NCI-H69 (cell line): ENCODE measurements at places on chromosomes 7 and 10.

DNA sequence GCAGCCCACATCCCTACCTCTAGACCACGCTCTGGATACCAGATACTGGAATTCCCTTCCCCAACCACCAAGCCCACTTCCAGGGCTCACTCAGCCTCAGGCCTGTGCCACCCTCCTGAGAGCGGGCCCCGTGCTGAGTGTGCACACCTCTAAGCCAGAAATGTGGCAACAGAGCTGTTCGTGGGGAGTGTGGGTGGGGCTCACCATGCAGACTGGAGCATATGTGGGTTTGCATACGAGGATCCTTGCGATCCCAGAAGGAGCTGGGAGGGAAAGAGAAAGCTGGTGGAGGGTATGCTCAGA, 13.0 kb upstream of the LIMK1 start:
- DNase-seq = no peak

GRCh38 chr10:112952282-112953173, 2.5 kb downstream of the TCF7L2 start:
- DNase-seq = no peak

GRCh38 chr7:107276220-107276827, 107.5 kb downstream of the HBP1 start:
- no peak for DNase-seq

- peak; percentile 96 for DNase-seq
Measured at GRCh38 chr7:37104822-37105518, 343.7 kb downstream of the ELMO1 start.

- DNase-seq = peak; percentile 38
Measured at GRCh38 chr7:90119178-90119971, 34.9 kb upstream of the STEAP1 start.

GRCh38 chr7:128879461-128879938, 16.8 kb downstream of the ATP6V1F start:
- DNase-seq = no peak

- DNase-seq = no peak
Measured at GRCh38 chr7:66281678-66282590, 76.8 kb downstream of the TPST1 start.

GRCh38 chr7:16028636-16029035, 342.2 kb upstream of the MEOX2 start:
- no peak for DNase-seq

- no peak for DNase-seq
Measured at GRCh38 chr10:70494966-70495365, 16.4 kb downstream of the PALD1 start.

DNA sequence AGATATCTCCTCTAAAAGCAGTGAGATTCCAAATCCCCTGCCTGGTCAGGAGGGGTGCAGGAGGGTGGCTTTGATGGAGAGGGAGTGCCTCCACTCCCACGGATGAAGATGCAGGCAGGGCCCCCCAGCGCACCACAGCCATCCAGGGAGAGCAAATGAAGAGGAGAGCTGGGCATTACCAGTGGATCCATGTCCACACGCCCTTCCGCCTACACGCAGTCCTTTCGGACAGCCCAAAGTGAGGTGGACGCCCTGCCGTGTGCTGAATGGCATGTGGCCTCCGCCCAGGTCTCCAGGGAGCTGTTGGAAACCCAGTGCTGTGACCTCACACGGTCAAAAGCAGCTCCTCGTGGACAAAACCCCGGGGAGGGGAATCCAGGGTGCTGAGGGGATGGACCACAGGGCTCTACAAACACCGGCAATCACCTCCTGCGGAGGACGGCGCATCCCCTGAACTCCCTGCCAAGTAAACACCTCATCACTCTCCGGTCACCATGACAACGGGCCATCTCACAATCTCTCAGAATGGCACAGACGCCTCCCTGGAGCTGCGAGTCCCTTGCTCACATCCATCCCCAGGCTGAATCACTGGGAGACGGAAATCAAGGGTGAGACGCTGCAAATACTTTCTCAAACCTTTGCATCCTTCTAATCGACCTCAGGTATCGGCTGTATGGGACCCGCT, 35.0 kb upstream of the DNAAF5 start:
- no peak for DNase-seq

GRCh38 chr10:62394556-62395018, 20.4 kb downstream of the ZNF365 start:
- peak; percentile 0 for DNase-seq

DNA sequence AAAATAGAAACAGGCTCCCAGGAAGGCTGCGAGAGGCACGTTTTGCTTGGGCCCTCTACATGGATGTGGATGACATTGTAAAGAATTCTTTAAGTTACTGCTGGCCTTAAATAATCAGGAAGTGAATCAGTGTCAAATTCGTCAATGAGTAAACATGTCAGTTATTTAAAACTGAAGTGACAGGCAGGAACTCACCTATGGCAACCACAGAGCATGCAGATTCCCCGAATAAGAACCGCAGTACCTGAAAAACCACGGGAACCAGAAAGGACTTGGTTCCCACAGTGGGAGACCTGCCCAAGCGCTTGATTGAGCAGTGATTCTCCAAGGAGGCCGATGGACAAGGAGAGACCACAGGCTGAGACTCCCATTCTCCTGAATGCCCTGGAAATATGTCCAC, 351.2 kb upstream of the AKR1E2 start:
- no peak for DNase-seq

DNA sequence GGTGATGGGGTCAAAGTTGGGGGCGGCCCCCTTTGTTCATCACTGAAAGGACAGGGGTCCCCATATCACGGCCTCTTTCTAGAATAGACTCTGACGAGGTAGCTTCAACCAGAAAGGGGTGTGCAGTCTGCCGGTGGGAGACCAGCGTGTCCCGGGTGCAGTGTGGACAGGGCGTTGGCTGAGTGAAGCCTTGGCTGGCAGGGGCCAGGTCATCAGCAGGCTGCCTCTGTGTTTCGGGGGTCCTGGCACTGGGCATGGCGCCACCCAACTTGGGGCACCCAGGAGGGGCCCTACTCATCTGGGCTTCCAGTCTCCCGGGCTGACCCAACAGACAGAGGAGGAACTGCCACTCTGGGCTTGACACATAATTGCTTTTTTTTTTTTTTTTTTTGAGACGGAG, 3.5 kb upstream of the AMZ1 start:
- no peak for DNase-seq

DNA sequence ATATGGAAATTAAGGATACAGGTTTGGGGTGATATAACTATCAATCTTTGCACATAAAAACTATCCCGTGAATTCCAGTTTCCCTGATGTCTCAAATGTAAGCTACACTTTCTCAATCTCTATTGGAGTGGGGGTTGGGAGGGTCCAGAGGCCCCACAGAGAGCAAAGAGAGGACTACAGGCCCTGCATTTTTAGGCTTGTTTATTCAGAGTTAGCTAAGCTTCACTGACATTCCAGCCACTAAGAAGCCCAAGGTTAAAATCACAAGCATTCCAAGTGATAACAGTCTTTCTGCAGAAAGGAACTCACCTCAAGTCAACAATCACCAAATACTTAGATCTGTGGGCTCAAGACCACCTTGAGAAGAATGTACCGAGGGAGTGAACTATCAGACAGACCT, 31.6 kb upstream of the LAMB1 start:
- DNase-seq = no peak

DNA sequence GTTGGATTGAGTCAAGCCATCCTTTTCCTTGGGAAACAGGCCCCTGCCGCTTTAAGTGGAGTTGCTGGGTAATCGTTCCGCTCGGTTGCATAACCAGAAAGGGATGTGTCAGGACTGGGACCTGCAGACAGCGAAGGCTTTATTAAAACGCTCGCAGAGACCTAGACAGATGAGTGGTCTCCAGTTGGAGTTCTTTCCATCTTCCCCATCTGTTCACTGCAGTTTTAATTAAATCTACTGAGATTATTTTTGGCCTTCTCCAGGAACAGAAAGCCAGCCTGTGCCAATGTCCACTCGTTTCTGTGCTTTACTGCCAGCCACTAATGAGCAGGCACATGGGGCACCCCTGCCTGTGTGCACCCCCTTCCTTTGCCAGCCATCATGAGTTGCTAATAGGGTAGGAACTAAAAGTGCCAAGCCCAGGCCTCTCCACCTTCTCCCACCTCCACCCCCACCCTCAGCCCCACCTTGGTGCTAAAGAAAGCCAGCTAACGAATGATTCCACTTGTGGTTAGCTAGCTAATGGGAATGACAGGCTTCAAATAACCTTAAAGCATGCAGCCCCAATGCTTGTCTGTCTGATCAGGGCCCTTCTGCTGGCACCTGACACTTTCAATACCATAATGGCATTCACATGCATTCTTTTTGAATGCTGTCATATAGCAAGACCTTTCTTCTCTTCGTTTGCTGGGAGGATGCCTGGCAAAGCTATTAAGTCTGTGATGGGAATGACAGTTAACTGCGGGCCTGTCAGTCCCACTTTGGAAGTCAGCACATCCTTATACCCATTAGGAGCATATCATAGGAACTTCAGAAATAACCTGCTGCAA, 556.8 kb upstream of the GALNT17 start:
- DNase-seq = peak; percentile 98

- no peak for DNase-seq
Measured at GRCh38 chr10:129104266-129105045, 362.6 kb upstream of the MGMT start.

- DNase-seq = no peak
Measured at GRCh38 chr10:60473557-60473956, 83.9 kb upstream of the ANK3 start.

GRCh38 chr7:22269963-22270362, 87.0 kb downstream of the RAPGEF5 start:
- DNase-seq = peak; percentile 86

GRCh38 chr10:119520283-119520682, 22.2 kb downstream of the RGS10 start:
- DNase-seq = no peak

DNA sequence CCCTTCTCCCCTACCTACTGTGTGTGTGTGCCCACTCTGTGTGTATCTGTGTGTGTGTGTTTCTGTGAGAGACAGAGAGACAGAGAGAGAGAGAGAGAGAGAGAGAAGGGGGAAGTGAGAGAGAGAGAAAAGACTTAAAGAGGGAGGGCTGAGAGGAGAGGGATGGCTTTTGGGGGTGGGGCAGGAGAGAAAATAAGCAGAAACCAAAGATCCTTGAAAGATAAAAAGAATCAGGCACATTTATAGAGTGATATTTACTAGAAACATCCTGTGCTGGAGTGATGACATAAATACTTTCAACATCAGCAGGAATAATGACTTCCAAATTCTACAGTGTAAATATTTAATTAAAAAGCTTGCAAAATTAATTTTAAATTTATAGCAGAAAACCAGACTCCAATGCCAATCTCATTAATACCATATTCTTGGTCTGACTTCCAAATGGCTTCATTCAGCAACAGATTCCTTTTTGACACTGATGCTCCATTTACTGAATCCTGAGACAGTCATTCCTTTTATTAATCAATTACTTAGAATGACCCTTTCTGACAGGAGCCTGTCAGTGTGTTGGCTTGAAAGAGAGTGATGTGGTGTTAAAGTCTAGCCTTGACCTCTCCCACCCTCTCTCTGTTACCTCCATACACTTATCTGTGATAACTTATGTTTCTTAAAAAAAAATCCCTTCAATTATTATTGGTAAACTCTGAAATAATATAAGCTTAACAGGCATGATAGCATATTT, 41.7 kb upstream of the WNT2 start:
- DNase-seq = no peak

GRCh38 chr10:73588656-73589055, 2.5 kb downstream of the USP54 start:
- DNase-seq = no peak

DNA sequence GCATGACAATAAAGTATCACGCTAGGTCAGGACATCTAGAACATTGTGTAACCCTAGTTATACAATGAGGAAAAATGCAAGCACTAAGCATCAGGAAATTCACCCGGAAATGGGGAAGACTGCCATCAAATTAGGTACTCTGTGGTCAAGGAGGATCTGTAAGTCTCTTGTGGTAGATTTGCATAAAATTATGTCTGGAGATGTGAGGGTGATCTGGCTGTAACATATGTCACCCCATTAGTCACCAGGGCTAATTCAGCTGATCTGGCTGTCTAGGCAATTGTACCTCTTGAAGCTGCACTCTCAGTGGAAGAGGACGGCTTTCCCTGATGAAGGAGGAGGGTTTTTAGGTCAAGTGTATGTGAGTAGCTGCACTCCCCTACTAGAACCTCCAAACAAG, 14.8 kb downstream of the AKR1D1 start:
- DNase-seq = no peak
